ENCODE measurements at places on chromosomes 2 and 18.

GRCh38 chr18:37435150-37435867 is 130.3 kb downstream of the CELF4 start:
- DNase-seq, result no peak

DNA sequence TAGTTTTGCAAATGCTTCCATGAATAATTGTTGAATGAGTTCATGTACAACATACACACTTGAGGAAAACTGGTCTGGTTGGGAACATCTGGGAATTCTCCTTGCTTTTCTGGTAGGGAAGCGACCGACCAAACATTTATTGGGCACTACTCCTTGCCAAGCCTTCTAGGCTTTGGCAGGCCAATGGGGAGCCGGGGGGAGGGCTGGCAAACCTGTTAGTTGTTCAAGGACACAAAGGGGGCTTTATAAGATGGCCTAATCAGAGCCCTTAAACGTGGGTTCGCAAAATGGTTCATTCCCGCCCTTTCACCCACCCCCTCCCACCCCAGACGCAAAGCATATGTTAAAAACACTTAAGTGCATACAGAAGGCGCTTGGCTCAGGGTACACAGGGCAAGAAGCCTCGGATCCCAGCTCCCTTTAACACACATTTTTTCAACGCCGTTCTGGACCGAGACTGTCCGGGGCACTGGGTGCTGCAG is 844 bp upstream of the VSNL1 start:
- DNase-seq, result peak; percentile 53

GRCh38 chr18:34643989-34644388 is 66.1 kb upstream of the DTNA start:
- DNase-seq, result peak; percentile 46

DNA sequence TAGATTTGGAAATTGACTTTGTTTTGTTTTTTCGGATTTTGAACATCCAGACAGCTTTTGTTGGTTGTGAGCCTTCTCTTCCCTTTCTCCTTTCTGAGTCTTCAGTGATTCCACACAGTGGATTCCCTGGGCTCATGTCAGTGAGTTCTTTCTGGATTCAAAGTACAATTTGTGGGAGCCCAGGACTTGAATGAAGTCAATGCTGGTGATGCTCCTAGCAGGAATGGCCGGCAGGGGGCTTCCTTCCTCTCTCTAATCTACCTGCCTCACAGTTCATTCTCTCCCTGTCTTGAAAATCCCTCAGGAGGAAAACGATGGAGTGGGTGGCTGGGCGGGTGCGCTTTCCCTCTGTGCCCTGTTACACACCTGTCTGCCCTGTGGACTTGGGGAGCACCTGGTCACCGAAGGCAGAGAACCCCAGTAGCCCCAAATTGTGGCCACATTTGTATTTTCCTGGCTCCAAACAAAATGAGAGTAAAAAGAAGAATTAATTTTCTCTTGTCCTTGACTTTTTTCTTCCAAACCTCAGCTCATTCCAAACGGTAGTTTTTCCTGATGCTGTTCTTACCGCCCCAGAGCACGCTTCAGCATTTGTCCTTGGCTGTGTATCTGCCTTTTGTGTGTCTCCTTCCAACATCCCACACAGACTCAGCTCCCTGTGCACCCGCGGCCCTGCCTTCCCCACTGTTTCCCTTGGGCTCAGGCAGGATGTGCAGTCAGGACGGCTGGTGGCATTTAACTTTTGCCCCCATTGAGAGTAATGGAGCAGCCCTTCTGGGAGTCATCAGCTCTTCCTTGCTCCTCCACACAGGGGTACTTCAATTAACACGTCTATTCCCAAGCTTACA is 86.6 kb downstream of the MARCO start:
- peak; percentile 33 for DNase-seq

- no peak for DNase-seq
These were observed 36.3 kb upstream of the NRXN1 start for GRCh38 chr2:51068237-51068636.

DNA sequence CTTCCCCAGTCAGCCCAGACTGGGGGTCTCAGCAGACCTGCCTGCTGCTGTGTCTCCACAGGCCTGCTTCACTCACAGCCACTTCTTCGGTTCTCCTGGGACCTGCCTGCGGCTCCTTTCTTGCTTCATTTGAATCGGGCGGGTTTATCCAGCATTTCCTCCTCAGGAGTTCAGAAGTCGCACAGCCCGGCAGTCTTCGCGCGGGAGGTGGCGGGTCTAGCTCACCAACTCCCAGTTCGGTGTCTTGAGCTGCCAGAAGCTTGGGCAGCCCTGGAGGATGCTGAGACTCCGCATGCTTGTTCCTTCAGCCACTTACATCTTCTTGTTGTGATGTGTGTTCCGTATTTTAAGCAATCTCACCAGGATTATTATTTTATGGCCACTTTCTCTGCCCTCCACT is 10.8 kb downstream of the D2HGDH start:
- DNase-seq, result no peak

DNA sequence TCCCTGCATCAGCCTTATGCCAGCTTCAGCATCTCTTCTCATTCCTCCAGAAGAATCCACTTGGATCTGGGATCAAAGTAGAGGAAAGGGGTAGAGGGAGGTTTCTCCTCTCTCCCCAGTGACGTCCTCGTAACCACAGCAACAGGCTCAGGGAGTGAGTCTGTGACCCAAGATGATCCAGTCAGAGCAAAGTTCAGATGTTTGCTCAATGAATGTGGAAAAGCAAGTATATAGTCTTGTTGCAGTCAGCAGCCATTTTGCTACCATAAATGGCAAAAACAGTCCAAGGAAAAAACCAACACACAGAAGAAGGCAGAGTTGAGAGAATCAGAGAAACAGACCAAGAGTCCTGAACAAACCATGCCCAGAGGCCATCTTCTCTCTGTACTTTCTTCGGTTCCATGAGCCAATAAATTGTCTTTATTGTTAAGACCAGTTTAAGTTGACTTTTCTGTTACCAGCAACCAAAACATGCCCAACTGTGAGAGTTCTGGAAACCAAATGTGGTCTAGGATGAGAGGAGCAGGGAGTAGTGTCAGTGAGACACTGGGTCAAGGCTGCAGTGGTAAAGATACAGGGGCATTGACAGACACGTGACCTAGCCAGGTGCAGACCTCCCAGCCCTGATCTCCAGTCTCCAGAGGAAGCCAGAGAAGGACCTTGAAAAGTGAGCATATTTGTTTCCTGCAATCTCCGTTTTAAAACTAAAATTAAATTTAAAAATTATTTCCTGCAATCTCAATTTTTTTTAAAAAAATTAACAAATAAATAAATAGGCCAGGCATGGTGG is 3.2 kb upstream of the CXCR1 start:
- DNase-seq, result no peak

GRCh38 chr18:73669297-73669696 is 478.3 kb downstream of the FBXO15 start:
- peak; percentile 95 for DNase-seq

DNA sequence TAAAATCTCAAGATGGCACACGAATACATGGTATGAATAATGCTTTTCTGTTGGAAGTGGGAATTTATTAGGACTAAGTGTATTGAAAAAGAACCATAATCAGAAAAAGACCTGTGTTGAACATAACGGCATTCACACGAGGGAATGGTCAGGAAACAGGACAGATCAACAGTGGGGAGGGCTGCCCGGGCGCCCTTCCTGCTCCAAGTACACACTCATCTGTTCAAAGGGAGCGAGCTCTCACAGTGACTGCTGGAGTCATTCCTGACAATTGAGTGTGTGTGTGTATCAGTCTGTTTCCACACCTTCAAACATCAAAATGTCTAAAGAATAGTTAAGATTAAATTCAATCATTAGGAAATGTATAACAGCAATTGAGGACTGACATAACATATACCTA is 167.2 kb downstream of the HDAC4 start:
- no peak for DNase-seq

- no peak for DNase-seq
These were observed 813.0 kb downstream of the MBD2 start for GRCh38 chr18:53411511-53411910.

- DNase-seq, result no peak
These were observed 33.1 kb downstream of the ADRA2B start for GRCh38 chr2:96083064-96083939.

DNA sequence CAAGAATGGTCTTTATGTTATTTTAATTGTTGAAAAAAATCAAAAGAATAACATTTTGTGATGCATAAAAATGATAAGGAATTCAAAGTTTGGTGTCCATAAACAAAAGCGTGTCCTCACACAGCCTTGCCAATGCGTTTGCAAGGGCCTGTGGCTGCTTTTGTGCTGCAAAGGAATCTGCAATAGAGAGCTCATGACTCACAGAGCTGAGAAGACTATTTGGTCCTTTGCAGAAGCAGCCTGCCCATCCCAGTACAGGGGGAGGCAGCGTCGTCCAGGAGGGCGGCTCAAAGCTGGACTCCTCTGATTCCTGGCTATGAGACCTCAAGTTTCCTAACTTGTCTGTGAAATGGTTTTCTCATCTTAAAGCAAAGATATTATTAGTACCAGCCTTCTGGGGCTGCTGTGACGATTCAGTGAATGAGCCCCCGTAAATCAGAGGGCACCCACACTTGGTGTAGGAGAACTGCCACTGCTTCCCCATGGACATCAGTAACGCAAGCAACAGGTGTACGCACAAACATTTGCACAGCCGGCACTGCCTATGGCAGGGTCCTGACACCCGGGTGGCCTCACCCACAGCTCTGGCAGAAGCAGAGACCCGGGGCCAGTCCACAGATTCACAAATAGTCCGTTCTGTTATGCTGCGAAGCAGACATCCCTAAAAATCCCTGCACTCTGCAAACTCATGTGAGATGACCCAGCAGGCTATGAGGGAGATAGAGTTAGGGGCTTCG is 70.6 kb upstream of the ASAP2 start:
- DNase-seq, result peak; percentile 53

DNA sequence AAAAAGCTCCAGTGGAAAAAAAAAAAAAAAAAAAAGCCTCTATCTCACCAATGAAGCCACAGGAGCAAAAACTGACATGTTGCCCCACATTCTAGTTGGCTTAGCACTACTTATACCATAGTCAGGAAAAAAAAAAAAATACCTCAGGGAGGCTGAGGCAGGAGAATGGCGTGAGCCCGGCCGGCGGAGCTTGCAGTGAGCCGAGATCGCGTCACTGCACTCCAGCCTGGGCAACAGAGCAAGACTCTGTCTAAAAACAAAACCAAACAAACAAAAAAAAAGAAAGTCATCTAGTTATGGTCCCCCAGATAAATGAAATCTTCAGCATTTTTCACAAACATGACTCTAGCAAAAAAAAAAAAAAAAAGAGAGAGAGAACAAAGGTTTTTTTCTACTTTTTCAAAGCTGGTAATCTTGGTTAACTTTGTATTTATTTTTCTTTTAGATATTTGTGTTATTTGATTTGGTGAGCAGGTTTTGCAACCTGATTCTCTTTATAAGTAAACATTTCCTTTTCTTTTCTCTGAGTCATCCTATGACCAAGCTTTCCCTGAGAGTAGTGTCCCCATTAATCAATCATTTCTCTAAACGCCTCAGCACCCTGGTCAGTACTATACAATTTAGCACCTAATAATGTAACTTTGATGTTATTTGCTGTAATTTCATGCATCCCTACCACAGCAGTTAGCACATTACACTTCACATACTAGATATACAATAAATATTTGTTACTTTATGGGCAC is 273.7 kb upstream of the PIK3C3 start:
- DNase-seq, result peak; percentile 26

DNA sequence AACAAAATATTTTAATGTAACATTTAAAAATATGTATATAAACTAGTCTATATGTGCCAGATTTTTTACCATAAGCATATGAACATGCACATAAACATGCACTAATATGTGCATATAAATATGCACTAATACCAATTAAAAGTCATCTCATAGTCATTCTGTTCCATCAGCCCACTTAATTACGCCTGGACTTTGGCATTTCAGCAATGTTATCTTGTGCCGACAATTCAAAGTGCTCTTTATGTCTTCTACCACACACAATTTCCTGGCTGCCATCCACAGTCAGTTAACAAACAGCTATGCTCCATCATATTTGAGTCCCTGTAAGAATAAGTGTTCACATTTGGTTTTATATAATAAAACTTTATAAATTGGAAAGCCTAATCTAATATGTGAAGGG is 92.6 kb upstream of the TSPYL6 start:
- no peak for DNase-seq

DNA sequence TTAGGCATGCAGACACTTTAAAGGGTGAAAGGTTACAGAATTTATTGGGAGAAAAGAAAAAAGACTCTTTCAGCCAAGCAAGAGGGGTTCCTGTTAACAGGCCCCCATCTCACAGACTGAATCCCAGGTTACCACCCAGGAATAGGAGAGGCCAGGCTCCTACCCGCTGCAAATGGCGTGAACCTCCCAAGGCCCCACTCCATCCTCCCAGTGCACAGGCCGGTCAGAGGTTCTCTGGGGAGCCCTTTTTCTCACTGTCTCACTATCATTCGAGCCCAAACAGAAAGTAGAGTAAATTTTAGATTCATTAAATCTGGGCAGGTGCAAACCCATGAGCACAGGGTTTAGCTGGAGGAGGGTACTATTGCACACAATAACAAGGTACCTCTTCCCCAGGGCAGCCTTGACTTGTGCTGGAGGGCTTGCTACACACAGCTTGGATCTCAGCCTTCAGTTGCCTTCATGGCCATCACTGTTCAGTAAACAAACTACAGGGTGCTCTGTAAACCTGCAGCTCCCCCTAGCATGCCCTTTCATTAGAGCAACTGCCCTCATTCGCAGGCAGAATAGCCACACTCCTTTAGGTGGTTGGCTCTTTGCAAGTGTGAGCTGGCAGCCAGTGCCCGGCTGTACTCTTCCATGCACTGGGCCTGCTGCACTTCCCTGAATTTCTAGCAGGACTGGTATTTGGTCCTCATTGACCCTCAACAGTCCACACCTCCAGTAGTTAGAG is 7.3 kb upstream of the PLEK start:
- peak; percentile 46 for DNase-seq

DNA sequence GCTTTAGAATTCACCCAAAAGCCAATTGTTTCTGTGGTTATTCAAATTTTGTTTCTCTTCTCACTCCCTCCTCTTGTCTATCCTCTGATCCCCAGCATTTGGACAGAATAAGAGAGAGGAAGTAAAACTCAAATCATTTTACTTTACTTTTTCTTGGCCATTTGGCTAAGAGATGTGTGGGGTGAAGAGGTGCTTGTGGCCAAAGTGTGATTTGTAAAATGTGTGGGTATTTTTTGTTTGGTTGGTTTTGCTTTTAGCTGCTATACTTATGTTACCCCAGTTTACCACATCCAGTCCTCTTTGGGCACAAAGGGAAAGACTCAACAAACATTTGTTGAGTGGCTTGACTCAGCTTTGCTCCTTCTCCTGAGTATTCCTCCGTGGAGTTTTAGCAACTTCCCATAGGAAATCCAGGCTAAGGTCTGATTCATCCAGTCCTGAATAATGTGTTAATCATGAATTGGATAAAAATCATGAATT is 109.1 kb upstream of the CYP1B1 start:
- no peak for DNase-seq

Measured in adipocyte (in vitro differentiated cells).